ENCODE measurements at places on chromosomes 1 and 21. TPM values are rescaled to one million over a fixed set of nuclear protein-coding genes. Genes with fewer than 3 reads are reported as not detected.

The NPPB gene
- total RNA-seq, result not detected

The CD34 gene
- not detected for total RNA-seq

The GJB3 gene
- total RNA-seq, result under 0.01 TPM

The CGN gene
- 0.11 TPM for total RNA-seq

The CBR3 gene
- total RNA-seq, result 17.9 TPM

The RNU1-4 gene
- total RNA-seq, result 2,224 TPM

The PDPN gene
- total RNA-seq, result 1.5 TPM

The MUL1 gene
- total RNA-seq, result 25.7 TPM

The REN gene
- 0.77 TPM for total RNA-seq

Data from uterine smooth muscle cell (primary cell).